ENCODE measurements at places on chromosomes 12 and 14. TPM values are rescaled to one million over a fixed set of nuclear protein-coding genes. Genes with fewer than 3 reads are reported as not detected.

The ASB2 gene
- polyA plus RNA-seq: 12.1 TPM

The KLRD1 gene
- polyA plus RNA-seq: 2.6 TPM

The TGFB3 gene
- 21.1 TPM for polyA plus RNA-seq

The GPD1 gene
- polyA plus RNA-seq: 174 TPM

The IL26 gene
- polyA plus RNA-seq: 0.10 TPM

The B3GNT4 gene
- 1.8 TPM for polyA plus RNA-seq
